Tibial nerve (tissue), 4 donors: ENCODE measurements at places on chromosomes 6 and 20. TPM values are rescaled to one million over a fixed set of nuclear protein-coding genes. Genes with fewer than 3 reads are reported as not detected.
A peak's percentile ranks its signal among the peaks of the same experiment; 100 is the strongest.

GRCh38 chr20:7505152-7505834 is 435.0 kb downstream of the HAO1 start:
- H3K36me3 ChIP-seq: no peaks in the 10 kb centered on the region
- no peaks in the 10 kb centered on the region for H3K4me1 ChIP-seq
- no peaks in the 10 kb centered on the region for H3K27me3 ChIP-seq
- no peak overlapping the region for H3K4me3 ChIP-seq

HDGFL1 gene
- total RNA-seq: not detected

DNA sequence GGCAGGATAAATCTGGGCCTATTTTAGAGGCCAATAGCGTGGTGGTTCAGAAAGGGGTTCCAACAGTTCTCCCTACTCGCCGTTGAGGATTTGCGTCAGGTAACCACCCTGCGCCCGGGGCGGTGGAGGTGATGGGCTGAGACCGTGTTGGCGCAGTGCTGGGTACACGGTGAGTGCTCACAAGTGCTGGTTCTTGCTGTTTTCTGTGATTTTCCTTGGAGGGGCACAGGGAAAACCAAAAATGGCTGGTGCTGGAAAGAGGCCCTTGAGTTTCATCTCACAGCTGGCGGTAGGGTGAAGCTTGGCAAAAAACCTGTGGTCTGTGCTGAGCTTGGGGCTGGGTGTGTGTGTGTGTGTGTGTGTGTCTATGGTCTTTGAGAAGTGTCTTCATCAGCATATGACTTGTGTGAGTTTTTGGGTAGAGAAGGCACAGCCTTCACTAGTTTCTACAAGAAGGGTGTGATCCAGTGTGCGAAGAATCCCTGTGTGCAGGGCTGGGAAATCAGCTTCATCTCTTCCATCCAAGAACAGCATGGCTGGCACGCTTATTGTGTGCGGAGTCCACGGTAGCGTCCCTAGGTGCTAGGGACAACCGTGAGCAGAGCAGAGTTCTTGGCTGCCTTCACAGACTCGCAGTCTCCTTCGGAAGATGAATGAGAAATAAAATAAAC is 35.3 kb upstream of the SCRT2 start:
- no peak overlapping the region for H3K27ac ChIP-seq
- H3K36me3 ChIP-seq: no peaks in the 10 kb centered on the region
- DNase-seq: no peak
- no peaks in the 10 kb centered on the region for H3K27me3 ChIP-seq
- H3K4me1 ChIP-seq: no peaks in the 10 kb centered on the region
- H3K4me3 ChIP-seq: no peak overlapping the region

- no peak overlapping the region for H3K4me3 ChIP-seq
- H3K4me1 ChIP-seq: peaks cover 17% of the 10 kb centered on the region
- no peaks in the 10 kb centered on the region for H3K36me3 ChIP-seq
- no peak for DNase-seq
Observed at GRCh38 chr20:48754292-48754691, 73.5 kb downstream of the PREX1 start.

- DNase-seq: no peak
- H3K27me3 ChIP-seq: no peaks in the 10 kb centered on the region
- H3K4me3 ChIP-seq: no peak overlapping the region
- no peak overlapping the region for H3K27ac ChIP-seq
Observed at GRCh38 chr20:54585217-54585616, 109.8 kb downstream of the DOK5 start.

- H3K36me3 ChIP-seq: no peaks in the 10 kb centered on the region
- no peaks in the 10 kb centered on the region for H3K4me1 ChIP-seq
- no peak overlapping the region for H3K4me3 ChIP-seq
Observed at GRCh38 chr6:141700819-141701218, 431.9 kb upstream of the GJE1 start.

DNA sequence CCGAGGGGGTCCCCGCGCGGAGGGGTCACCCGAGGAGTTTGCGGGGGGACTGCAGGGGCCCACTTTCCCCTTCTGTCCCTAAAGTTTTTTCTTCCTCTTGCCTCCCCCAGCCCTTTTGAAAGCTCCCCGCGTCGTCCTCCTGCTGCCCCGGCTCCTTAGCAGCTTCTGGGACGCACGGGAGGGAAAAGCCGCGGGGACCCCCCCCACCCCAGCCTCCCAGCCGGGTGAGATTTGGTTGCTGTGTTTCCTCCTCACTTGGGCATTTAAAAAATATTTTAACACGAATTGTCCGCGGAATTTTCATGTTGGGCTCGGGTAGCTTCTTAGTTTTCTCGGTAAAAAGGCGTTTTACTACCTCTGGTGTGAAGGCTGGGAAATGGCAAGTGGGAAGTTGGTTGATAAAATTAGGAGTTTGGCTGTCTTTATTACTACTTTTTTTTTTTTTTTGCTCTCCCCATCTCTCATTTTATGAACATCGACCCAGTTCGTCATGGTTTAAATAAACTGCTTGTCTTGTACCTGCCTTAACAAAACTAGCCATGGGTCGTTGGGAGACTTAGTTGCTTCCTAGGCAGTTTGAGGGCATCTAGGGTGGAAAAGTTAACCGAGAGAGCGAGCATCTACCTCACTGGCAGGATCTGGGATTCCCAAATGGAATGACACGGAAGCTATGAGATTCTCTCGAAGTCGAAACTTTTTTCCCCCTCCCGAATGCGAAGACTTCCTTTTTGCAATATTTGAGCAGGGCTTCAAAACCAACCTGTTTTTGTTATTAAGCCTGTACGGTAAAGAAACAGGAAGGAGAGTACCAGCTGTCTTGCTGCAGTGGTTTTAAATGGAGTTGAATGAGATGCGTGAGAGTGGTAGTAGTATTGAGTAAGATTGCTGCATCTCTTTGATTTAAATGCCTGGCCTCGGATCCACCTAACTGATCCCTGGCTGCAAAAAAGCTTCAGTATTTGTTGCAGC is 868 bp downstream of the NCOA3 start:
- H3K36me3 ChIP-seq: no peaks in the 10 kb centered on the region
- H3K27ac ChIP-seq: peak overlapping the region; percentile 97
- H3K27me3 ChIP-seq: no peaks in the 10 kb centered on the region

DNA sequence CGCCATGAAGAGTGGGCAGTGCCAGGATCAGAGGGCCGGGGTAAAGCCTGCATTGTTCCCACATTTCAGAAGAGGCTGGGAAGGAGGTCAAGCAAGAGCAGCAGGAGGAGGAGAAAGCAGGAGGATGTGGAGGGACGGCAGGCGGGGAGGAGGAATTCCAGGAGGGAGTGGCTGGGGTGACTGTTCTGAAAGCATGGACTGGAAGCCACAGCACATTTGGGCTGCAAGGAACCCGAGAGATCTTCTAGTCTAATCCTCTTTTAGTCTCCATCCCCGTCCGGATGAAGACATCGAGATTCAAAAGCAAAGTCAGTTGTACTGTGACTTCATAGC is 76.9 kb downstream of the FAM50B start:
- no peak overlapping the region for H3K4me3 ChIP-seq
- DNase-seq: no peak
- H3K36me3 ChIP-seq: no peaks in the 10 kb centered on the region
- no peak overlapping the region for H3K27ac ChIP-seq
- no peaks in the 10 kb centered on the region for H3K4me1 ChIP-seq
- no peaks in the 10 kb centered on the region for H3K27me3 ChIP-seq

TNFRSF6B gene
- 61.2 TPM for total RNA-seq

- no peaks in the 10 kb centered on the region for H3K36me3 ChIP-seq
- no peak overlapping the region for H3K27ac ChIP-seq
- peaks cover 11% of the 10 kb centered on the region for H3K4me1 ChIP-seq
- no peaks in the 10 kb centered on the region for H3K27me3 ChIP-seq
- DNase-seq: no peak
Observed at GRCh38 chr20:675033-675452, 559 bp downstream of the SCRT2 start.

SPATA25 gene
- 2.6 TPM for total RNA-seq

DLK2 gene
- 3.5 TPM for total RNA-seq

CPNE5 gene
- total RNA-seq: 2.0 TPM

DNA sequence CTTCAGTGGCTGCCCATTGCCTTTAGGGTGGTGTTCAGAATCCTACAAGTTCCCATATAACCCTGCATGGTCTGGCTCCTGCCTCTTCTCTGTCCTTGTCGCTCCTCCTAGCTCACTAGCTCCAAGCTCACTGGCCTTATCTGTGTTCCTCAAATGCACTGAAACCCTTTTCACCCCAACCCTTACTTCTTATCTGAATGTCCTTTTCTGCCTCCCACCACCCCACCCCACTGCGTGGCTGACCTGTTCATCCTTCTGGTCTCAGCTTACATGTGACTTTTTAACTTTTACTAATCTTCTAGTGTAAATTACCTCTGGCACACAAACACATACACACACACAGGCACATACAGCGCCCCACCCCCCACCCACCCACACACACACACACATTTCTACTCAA is 41.0 kb upstream of the GLP1R start:
- no peak for DNase-seq
- no peaks in the 10 kb centered on the region for H3K36me3 ChIP-seq
- no peak overlapping the region for H3K4me3 ChIP-seq
- peaks cover 7% of the 10 kb centered on the region for H3K27me3 ChIP-seq
- no peaks in the 10 kb centered on the region for H3K4me1 ChIP-seq

GRCh38 chr6:44096612-44097011 is 30.6 kb downstream of the MRPL14 start:
- no peaks in the 10 kb centered on the region for H3K4me1 ChIP-seq
- H3K27ac ChIP-seq: no peak overlapping the region
- DNase-seq: peak; percentile 77
- H3K27me3 ChIP-seq: no peaks in the 10 kb centered on the region
- H3K4me3 ChIP-seq: no peak overlapping the region
- H3K36me3 ChIP-seq: no peaks in the 10 kb centered on the region

DNA sequence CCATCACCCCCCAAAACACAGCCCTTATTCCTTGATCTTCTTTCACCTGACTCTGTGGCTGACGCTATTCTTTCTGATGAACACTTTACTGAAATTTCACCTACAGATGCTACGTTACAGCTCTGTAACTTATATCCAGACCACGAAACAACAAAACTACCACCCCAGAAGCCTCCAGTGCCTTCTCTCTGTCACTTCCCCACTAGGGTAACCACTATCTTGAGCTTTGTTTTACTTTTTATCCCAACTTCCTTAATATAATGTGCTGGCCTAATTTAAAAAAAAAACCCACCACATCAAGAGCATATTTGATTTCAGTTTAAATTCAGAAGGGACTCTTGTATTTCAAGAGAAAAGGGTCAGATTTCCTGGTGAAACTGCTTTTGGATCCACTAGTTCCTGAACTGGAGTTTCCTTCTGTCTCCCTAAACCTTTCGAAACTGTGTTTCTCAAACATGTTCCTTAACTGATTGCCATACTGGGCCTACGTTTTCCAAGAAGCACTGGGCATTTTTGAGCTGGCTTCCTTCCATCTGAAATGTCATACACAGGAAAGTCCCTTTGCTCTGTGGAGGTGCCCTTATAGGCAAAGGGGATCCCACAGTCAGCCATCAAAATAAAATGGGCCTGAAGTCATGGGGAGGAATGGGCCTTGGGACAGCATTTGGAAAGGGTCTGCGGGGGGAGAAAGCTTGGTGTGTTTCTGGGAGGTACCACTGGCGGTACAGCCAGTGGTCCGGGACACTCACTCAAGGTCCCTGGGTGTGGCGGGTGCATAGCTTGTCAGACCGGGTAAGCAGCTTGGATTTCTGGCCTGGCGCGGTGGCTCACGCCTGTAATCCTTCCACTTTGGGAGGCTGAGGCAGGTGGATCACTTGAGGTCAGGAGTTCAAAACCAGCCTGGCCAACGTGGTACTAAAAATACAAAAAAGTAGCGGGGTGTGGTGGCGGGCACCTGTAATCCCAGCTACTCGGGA is 25.8 kb upstream of the RTF2 start:
- no peaks in the 10 kb centered on the region for H3K4me1 ChIP-seq
- H3K27me3 ChIP-seq: no peaks in the 10 kb centered on the region
- no peaks in the 10 kb centered on the region for H3K36me3 ChIP-seq
- no peak overlapping the region for H3K27ac ChIP-seq
- H3K4me3 ChIP-seq: no peak overlapping the region
- DNase-seq: no peak

DNA sequence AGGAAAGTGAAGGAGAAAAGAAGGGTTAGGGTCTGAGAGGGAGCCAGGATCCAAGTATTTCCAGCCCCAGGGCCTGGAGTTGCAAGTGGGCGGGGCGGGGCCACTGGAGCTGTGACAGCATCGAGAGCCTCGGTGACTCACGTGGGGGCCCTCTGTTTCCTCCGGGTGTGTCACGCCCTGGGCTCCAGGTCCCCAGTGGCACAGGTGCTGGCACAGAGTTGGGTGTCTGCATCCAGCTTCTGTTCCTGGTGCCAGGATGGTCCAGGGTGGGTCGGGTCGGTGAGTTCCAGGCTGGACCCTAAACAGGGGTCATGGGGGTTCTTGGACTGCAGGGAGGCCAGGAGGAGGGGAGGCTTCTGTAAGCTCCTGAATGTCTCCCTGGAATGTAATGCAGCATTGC is 16.7 kb downstream of the RAET1L start:
- H3K27ac ChIP-seq: no peak overlapping the region
- no peaks in the 10 kb centered on the region for H3K36me3 ChIP-seq
- no peaks in the 10 kb centered on the region for H3K27me3 ChIP-seq
- no peak overlapping the region for H3K4me3 ChIP-seq
- DNase-seq: no peak

- no peak for DNase-seq
- H3K4me1 ChIP-seq: no peaks in the 10 kb centered on the region
- no peaks in the 10 kb centered on the region for H3K27me3 ChIP-seq
- no peaks in the 10 kb centered on the region for H3K36me3 ChIP-seq
- H3K4me3 ChIP-seq: no peak overlapping the region
- no peak overlapping the region for H3K27ac ChIP-seq
Observed at GRCh38 chr20:44097521-44098255, 89.3 kb downstream of the JPH2 start.

- no peak overlapping the region for H3K27ac ChIP-seq
- no peak overlapping the region for H3K4me3 ChIP-seq
- no peak for DNase-seq
Observed at GRCh38 chr20:49543071-49543857, 24.7 kb downstream of the PTGIS start.

DNA sequence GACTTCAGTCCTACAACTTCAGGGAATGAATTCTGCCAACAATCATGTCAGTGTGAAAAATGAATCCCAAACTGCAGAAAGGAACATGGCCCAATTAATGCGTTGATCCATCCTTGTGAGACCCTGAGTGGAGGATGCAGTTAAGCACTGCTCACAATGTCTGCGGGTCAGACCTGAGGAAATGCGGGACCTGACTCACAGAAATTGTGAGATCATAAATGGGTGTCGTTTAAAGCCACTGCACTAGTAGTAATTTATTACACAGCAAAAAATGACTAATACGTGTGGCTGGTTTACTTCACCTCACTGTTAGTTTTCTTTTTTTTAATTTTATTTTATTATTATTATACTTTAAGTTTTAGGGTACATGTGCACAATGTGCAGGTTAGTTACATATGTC is 505.0 kb downstream of the PRKN start:
- no peaks in the 10 kb centered on the region for H3K4me1 ChIP-seq
- no peaks in the 10 kb centered on the region for H3K36me3 ChIP-seq
- H3K27me3 ChIP-seq: no peaks in the 10 kb centered on the region
- no peak overlapping the region for H3K4me3 ChIP-seq
- no peak overlapping the region for H3K27ac ChIP-seq

DNA sequence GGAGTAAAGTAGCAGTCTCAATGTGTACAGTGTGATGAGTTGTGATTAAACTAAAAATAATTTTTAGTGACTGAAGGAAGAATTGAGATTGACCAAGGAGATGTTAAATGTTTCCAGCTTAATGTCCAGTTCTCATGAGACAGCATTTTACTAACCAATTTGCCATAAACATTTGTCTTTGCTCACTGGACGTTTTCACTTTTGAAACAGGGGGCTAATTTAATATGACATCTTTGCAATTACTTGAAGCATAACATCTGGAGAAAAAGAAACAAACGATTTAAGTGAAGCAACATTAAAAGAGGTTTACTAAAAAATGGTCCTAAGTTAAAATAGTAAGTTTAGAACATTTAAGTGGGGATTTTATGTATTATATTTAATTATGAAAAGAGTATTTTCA is 443.8 kb downstream of the BCKDHB start:
- H3K36me3 ChIP-seq: no peaks in the 10 kb centered on the region
- no peak overlapping the region for H3K27ac ChIP-seq
- no peaks in the 10 kb centered on the region for H3K27me3 ChIP-seq
- no peak overlapping the region for H3K4me3 ChIP-seq
